ENCODE measurements at places on chromosomes 1 and 21. TPM values are rescaled to one million over a fixed set of nuclear protein-coding genes. Genes with fewer than 3 reads are reported as not detected.

- DNase-seq = no peak
Measured at GRCh38 chr1:77303387-77303786, 21.6 kb downstream of the AK5 start.

DNA sequence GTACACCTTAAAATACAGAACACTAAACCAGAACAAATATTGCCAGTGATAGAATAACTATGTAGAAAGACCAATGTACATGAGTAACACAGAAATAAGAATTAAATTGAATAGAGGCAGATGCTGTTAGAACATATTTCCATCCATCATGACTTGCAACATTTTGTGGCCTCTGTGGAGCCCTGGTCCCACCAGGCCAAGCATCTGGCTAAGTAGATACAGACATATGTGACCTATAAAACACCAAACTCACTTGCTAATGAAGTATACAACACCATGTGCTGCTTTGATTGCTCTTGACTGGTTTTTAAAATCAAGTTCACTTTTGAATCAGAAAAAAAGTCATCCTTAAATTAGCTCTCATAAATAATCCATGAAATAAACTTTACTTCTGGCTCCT, 20.5 kb downstream of the SLC19A2 start:
- no peak for DNase-seq

FTCD gene
- 1.3 TPM for total RNA-seq

GBP3 gene
- total RNA-seq = 95.4 TPM

FCER1G gene
- not detected for total RNA-seq

CYP4A22 gene
- total RNA-seq = not detected

GRCh38 chr1:217009376-217009775, 286.1 kb upstream of the ESRRG start:
- no peak for DNase-seq

GRCh38 chr1:177283380-177283779, 112.6 kb downstream of the BRINP2 start:
- DNase-seq = no peak

GRCh38 chr1:223652436-223652941, 13.0 kb downstream of the CAPN8 start:
- no peak for DNase-seq

GRCh38 chr1:15683345-15684039, 628 bp upstream of the PLEKHM2 start:
- DNase-seq = no peak

- no peak for DNase-seq
Measured at GRCh38 chr1:33014464-33015163, 22.1 kb downstream of the AK2 start.

GRCh38 chr1:4614371-4615137, 39.9 kb upstream of the AJAP1 start:
- no peak for DNase-seq

DNA sequence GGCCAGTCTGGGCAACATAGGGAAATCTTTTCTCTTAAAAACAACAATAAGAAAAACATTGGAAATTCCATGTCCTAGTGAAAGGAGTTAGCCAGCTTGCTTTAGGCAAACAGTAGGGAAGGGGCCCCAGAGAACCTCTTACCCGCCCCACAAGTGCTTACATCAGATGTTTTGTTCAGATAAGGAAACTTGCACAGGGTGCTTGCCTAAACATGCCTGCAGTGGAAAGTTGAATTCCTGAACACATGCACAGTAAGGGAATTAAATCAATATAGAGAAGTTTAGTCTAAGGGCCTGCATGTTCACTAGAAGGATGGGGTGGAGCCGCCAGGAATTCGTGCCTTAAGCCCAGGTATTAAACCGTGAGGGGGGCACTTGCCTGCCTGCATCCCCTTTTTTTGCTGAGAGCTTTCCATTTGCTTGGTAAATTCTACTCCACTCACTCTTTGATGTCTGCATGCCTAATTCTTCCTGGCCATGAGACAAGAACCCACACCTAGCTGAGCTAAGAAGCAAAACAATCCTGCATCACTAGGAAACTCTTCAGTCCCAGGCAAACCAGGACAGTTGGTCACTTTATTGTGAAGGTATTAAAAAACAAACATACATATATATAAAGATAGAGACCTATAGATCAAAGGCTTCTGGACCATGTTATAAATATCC, 499.0 kb downstream of the SIPA1L2 start:
- DNase-seq = no peak

DNA sequence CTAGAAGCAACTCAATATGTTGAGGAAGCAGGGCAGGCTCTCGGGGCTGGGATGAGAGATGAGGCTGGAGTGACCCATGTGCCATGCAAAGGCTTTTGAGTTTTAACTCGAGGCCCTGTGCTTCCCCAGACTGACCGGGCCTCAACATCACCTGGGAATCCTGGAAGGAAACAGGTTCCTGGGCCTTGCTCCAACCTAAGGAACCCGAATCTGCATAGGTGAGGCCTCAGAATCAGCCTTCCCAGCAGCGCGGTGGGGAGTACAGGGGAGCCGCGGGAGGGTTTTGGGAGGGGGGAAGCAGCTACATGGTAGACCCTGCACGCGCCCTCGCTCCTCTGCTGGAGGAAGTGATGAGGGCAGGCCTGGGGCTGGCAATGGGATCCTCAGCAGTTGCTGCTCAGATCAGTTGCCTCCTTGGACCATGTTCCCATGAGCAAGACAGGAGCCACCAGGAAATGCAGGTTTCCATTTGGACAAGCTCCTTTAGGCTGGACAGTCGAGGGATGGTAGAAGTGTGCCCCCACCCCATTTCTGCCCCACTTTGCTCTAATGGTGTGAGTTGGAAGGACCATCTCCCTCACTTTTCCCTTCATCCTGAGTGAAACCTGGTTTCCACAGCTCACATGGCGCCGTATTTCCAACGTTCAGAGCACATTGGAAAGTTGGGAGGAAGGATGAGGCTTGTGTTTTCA, 4.5 kb upstream of the KIAA1614 start:
- DNase-seq = no peak

GRCh38 chr1:197810812-197811211, 35.5 kb upstream of the DENND1B start:
- DNase-seq = no peak

GPR153 gene
- total RNA-seq = 3.7 TPM

DNA sequence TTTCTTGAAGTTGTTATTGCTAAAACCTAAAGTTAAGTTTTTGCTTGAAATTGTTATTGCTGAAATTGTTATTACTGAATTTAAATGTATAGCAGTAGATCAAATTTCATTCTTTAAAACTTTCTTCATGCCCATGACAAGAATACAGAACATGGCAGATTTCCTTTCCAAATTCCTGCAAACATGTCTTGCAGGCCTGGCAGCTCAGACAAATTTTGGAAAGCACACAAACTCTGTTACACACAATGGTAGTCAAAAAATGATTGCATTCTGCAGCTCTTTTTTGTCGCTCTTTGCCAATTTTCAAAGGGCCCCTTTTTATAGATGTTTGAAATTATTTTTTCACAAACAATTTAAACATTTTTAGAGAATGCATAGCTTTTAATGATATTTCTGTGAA, 1292.3 kb upstream of the B3GALT2 start:
- no peak for DNase-seq

GRCh38 chr1:193971595-193971994, 785.2 kb upstream of the B3GALT2 start:
- no peak for DNase-seq

GRCh38 chr1:153922076-153922971, 448 bp downstream of the GATAD2B start:
- peak; percentile 78 for DNase-seq

AKR7A3 gene
- 2.2 TPM for total RNA-seq

ARF1 gene
- total RNA-seq = 512 TPM

GRCh38 chr1:49626472-49626871, 397.3 kb downstream of the AGBL4 start:
- no peak for DNase-seq

CA6 gene
- total RNA-seq = not detected

GRCh38 chr1:116690849-116691406, 23.4 kb upstream of the IGSF3 start:
- DNase-seq = no peak

DNA sequence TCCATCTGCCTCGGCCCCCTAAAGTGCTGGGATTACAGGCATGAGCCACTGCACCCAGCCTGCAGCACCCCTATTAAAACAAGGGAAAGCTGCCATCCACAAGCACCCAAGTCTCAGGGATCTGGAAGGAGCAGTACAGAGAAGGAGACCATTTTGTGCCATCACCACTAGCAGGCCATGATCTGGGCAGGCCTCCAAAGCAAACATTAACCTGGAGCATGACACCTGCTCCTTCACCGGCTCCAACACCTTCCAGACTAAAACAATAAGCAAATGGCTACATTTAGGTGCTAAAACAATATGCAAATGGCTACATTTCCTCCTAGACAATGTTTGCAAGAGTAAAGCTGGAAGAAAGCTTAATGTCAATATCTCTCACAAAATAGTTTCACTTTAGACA, 16.7 kb downstream of the MEAF6 start:
- peak; percentile 66 for DNase-seq

DNA sequence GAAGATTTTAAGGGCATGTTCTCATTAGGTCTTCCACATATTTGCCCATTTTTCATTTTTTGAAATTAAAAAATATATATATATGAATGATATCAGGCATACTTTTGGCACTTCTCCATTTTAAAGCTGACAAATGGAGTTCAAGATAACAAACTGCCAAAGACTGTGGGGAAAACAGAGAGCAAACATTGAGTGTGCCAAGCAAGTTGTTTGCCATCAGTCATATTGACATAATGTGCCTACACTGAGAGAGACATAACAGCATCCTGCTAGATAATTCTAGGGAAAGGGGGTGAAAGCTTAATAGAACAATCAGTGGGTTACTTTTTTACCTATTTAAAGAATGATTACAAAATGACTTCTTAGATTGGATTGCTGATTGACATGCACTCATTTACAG, 529.4 kb upstream of the CXADR start:
- DNase-seq = no peak

GRCh38 chr1:209749205-209749604, 6.6 kb upstream of the TRAF3IP3 start:
- no peak for DNase-seq

- peak; percentile 39 for DNase-seq
Measured at GRCh38 chr1:119743776-119744597, 24.7 kb downstream of the HMGCS2 start.

- no peak for DNase-seq
Measured at GRCh38 chr1:66527686-66528085, 6.3 kb upstream of the SGIP1 start.

DNA sequence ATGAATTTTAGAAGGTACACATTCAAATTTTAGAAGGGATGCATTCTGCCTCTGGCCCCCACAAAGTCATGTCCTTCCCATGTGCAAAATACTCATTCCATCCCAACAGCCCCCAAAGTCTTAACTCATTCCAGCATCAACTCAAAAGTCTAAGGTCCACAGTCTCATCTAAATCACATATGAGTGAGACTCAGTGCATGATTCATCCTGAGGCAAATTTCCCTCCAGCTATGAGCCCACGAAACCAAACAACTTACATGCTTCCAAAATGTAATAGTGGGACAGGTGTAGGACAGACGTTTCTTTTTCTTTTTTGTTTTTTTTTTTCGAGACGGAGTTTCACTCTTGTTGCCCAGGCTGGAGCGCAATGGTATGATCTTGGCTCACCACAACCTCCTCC, 12.5 kb upstream of the WNT2B start:
- no peak for DNase-seq

DNA sequence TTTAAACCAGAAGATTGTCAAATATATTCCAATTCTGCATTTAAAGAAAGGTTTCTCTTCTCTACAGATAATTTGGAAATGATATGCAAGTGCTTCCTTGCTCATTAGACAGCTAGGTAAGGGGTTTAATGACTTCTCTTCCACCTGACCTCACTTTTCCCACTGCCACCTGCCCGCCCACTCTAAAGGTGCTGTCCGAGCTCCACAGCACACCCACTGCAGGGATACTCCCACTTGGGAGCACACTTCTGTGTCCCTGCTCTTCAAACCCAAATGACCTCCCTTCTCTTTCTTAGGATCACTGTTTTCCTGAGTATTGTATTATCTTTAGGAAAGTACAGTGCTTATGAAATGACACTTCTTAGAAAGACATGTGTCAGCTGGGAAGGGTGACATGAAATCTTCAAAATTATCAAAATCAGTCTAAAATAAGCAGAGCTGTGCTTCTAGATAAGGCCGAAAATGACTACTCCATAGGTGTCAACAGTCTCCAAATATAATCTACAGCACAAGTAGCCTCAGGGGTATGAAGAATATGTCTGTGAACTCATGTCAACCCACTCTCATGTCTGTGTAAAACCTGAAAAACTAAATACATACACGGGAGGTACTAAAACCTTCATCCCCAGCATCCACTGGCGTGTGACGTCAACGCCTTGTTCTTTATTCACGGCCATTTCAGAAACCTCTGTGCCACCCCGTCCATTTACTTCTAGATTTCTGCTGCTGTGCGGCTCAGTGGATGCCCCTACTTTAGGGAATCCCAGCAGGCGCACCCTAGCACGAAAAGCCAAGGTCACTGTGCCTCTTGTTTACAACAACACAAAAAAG, 71.0 kb downstream of the SLC45A1 start:
- no peak for DNase-seq

- DNase-seq = no peak
Measured at GRCh38 chr1:208105756-208106155, 138.4 kb downstream of the PLXNA2 start.

- no peak for DNase-seq
Measured at GRCh38 chr1:154324241-154324640, 1.1 kb upstream of the ATP8B2 start.

- no peak for DNase-seq
Measured at GRCh38 chr1:109275706-109276345, 7.1 kb downstream of the PSRC1 start.

GRCh38 chr1:25063591-25064416, 133.7 kb upstream of the RUNX3 start:
- no peak for DNase-seq

GRCh38 chr1:243715285-243715684, 134.8 kb downstream of the AKT3 start:
- no peak for DNase-seq

RPE65 gene
- total RNA-seq = not detected

- DNase-seq = no peak
Measured at GRCh38 chr21:24007592-24007991, 1599.7 kb downstream of the MRPL39 start.

IGSF3 gene
- 15.3 TPM for total RNA-seq

- DNase-seq = no peak
Measured at GRCh38 chr1:226428348-226428747, 20.5 kb upstream of the PARP1 start.

- DNase-seq = no peak
Measured at GRCh38 chr21:32494934-32495709, 82.6 kb downstream of the EVA1C start.

DNA sequence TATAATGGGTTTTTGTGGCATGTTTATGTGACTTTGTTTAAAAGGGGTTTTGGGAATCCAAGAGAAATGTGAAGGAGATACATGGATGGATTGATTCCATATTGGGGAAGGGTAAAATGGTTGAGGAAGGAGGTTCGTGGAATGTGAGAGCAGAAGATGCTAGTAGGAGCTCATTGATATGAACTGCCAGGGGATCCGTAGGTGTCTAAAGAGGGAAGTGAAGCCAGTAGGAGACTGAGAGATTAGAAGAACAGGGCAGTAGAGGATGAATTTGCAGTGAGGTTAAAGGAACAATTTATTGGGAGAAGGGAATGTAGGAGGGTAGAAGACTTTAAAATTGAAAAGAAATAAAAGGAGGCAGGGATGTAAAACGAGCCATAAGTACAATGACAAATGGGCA, 252.6 kb downstream of the GPR52 start:
- DNase-seq = no peak

- DNase-seq = peak; percentile 84
Measured at GRCh38 chr1:27044613-27045151, 32.0 kb upstream of the TENT5B start.
